ENCODE measurements at places on chromosomes 5 and 9. TPM values are rescaled to one million over a fixed set of nuclear protein-coding genes. Genes with fewer than 3 reads are reported as not detected.

- no peak for DNase-seq
Measured at GRCh38 chr5:2762744-2763532, 11.5 kb upstream of the IRX2 start.

GRCh38 chr9:124011460-124012301 lies at the start of gene LHX2:
Gene LHX2, plus strand, starts transcription at chr9:124011768. Its CDS starts 581 bp downstream, at chr9:124012349.
- DNase-seq = peak; percentile 90

DNA sequence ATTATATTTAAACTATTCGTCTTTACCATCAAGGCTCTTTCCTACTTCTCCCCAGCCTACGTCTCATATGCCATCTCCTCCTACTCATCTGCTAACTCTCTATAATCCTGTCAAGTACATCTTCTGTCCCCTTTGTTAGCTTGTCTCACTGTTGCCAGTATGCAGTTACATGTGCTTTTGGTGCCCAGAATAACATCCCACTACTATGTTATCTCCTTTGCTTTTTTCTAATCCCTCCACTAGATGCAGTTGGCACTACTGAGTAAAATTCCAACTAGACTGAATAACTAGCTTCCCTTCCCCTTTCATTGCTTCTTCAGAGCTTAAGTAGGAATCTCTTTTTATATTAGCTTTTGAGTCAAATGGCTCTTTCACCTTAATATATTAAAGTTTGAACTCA lies 3.0 kb upstream of the ARRDC3 start:
- DNase-seq = peak; percentile 54

GRCh38 chr5:56585461-56585860 lies 229.9 kb upstream of the MAP3K1 start:
- DNase-seq = no peak

DNA sequence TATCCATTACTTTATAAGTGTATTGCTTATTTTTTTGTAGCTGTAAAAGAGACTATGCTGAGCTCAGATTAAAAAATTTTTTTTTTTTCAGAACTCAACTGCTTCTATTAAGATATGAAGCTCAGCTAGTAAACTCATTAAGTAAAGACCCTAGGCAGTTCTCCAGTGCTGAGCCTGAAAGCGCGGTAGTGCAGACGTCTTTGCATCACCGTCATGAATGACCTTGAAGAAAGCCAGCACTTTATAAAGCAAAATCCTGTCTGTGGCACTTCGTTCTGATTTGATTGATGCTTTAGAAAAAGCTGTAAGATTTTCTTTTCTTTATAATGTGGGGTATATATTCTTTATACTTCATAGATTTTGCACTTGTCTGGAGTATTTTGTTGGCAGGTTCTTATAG lies 105.7 kb downstream of the ATG10 start:
- no peak for DNase-seq

The POLR3G gene
- total RNA-seq = 10.6 TPM

DNA sequence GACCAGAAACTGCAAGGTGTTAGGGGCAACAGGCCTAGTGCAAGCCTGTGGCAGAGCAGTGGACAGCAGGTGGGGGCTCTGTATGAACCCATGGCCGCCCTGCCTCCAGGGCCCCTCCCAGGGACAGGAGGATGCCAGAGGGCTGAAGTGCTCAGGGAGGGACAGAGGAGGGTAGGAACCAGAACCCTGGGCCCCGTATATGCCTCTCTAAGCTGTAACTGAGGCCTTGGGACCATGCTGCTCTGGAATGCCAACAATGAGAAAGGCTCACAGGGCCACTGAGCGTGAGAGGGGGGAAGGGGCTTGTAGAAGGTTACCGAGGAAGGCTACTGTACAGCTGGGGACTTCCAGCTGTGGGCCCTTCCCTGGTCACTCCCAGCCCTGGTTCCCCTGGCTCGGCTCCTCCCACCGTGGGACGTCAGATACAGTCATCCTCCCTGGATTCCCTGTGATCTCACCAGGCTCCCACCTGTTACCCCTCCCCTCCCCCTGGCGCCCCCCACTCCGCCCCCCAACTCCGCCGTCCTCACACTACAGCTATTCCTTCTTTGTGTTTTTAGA lies 21.1 kb downstream of the AQP7 start:
- DNase-seq = no peak

The SHOC1 gene
- total RNA-seq = not detected

GRCh38 chr9:16715404-16715803 lies 155.1 kb downstream of the BNC2 start:
- DNase-seq = no peak
